ENCODE measurements at places on chromosomes 7 and 10.

- DNase-seq = no peak
These were observed 16.7 kb downstream of the AGFG2 start for GRCh38 chr7:100555701-100556100.

DNA sequence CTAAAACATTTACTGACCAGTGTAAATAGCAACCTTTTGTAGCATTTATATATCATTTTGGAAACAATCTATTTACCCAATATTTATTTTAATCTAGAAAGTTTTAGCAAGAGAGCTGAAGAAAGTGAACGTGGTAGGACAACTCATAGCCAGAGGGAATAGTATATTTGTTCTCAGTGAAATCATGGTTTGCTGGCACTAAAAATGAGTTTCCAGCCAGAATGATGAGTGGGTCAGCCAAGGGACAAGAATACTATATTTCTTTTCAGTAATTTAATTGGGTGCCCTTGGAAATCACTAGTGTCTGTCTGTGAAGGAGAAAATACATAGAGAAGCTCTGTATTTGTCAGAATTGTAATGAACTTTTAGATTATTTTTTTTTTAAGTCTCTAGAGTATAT lies 74.9 kb downstream of the MINPP1 start:
- DNase-seq = no peak

GRCh38 chr7:359226-359765 lies 69.3 kb downstream of the FOXL3 start:
- DNase-seq = no peak

- no peak for DNase-seq
These were observed 80.8 kb upstream of the KLF14 start for GRCh38 chr7:130814778-130815335.

GRCh38 chr10:9294865-9295264 lies 1240.4 kb downstream of the GATA3 start:
- DNase-seq = no peak

- DNase-seq = no peak
These were observed 286.0 kb upstream of the TMEM229A start for GRCh38 chr7:124318721-124319450.

DNA sequence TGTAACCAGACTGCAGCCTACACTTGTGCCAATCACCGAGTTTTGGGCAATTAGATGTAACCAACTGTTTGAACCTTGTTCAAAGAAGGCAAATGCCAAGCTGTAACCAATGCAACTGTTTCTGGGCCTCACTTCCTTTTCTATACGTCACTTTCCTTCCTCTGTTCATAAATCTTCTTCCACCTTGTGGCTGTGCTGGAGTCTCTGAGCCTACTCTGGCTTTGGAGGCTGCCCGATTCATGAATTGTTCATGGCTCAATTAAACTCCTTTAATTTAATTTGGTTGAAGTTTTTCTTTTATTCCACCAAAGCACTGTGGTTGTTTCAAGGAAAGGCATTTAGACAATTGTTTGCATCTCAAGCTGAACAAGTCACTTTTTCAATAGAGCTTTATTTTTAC lies 43.5 kb upstream of the UCN3 start:
- no peak for DNase-seq

GRCh38 chr7:130904031-130904757 lies 170.2 kb upstream of the KLF14 start:
- no peak for DNase-seq

DNA sequence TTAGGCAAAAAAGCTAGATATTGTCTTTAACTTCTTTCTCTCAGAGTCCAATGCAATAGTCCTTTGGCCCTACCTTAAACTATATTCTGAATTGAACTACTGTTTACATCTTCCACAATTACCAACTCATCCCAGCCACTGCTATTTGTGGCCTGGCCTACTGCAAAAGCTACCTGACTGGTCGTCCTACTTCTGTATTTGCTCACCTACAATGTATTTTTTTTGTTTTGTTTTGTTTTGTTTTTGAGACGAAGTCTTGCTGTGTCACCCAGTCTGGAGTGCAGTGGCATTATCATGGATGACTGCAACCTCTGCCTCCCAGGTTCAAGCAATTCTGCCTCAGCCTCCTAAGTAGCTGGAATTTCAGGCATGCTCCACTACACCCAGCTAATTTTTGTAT lies 51.2 kb downstream of the ARL4A start:
- no peak for DNase-seq

GRCh38 chr7:51276967-51277366 lies 39.6 kb downstream of the COBL start:
- DNase-seq = peak; percentile 55

DNA sequence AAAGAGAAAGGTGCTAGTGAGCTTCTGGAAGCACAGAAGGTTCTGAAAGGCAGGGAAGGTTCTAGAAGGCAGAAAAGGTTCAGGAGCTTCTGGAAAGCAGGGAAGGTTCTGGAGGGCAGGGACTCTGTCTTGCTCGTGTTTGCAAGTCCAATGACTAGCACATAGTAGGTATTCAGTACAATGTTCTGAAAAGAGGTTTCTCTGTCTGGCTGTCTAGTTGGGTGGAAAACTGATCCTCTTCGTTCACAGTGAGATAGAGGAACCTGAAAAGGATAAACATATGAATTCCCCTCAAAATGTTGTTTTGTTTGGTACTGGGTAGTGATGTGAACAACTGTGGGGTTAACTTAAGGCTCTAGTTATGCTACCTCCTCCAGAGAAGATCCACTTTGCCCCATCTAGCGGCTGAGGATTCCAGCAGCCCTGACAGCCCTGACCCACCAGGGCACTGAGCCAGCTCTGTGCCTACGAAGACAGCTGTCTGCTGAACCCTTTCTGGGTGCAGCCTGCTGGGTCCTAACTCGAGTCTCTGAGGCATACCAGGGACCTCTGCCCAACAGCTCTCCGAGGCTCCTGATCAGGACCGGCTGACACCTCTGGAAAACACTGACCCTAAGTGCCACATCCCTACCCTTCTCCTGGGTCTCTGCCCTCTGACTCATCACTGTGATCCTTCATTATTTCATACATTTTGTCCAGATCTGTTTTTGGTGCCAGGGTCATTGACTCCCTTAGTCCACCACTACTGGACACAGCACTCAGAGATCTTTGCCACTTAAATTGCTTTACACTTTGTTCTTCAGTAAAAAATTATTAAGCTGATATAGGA lies 15.4 kb downstream of the PTPRN2 start:
- DNase-seq = no peak

- no peak for DNase-seq
These were observed 35.2 kb downstream of the CCAR1 start for GRCh38 chr10:68756246-68756645.

DNA sequence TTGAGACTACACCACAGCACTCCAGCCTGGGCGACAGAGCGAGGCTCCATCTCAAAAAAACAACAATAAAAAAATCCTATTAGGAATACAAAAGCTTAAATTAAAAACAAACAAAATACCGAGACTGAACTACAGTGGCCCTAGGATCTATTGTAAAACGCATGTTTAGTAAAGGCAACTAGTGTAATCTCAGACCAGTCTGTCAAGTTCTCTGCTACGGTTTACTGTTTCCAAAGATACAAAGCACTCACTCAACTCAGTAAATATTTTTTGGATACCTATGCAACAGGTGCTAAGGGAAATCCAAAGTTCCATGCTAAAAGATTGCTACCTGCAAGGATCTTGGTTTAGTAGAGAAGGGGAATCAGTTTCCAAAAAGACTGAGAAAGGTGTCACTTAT lies 3.4 kb upstream of the MIOS start:
- DNase-seq = no peak

DNA sequence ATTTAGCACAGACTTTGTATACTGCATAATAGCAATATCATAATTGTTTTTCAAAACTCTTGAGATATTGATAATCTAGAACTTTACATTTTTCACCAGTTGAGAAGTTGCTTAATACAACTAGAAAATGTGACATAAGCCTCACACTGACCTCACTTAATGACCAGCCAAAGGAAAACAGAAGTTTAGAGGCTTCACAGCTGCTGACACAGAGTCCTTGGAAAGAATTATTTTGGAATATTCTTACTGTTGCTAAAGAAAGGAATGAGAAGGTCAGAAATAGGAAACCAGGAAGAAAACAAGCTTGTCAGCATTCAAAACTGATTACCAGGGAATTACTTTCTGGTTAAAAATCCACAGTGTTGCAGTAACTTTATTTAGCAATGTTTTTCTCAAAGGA lies 35.5 kb upstream of the WASL start:
- DNase-seq = no peak

GRCh38 chr7:122402235-122402634 lies 97.7 kb upstream of the FEZF1 start:
- DNase-seq = no peak

- DNase-seq = no peak
These were observed 30.7 kb downstream of the ELFN1 start for GRCh38 chr7:1700536-1701333.

- DNase-seq = no peak
These were observed 25.7 kb upstream of the NDST2 start for GRCh38 chr10:73837072-73837471.

DNA sequence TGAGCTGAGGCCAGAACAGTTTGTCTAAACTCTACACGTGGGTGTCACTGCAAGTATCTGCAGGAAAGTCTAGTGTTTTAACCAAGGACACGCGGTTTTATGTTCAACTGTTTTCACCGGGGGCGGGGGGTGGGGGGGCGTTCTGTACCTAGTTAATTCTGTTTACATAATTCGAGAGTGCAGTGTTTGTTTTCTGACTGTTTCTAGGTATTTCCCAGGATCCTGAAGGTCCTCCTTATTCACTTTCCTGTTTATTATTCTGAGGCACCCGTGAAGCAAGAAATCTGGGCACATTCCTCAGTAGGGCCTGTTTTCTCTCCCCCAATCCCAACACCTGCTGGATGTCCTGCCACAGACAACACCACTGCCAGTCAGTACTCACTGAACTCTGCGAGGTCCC lies 7.6 kb downstream of the LOXL4 start:
- DNase-seq = no peak

DNA sequence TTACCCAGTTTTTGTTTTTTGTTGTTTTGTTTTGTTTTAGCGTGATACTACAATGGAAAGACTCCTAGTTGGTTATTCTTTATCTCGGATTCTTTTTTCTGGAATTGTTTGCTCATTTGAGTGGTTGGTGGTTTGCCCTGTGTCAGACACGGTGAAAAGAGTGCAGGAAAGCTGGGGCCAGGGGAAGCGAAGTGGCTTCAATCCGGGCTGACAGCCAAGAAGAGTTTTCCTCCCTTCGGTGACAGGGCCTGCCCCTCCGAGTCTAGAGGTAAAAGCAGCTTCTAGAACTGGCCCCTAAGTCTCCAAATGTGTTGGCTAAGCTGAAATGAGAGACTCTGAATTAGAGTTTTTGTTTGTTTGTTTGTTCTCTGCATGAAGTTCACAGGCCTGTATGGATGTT lies 5.7 kb upstream of the AP5Z1 start:
- DNase-seq = no peak

GRCh38 chr7:28224172-28224571 lies 43.6 kb upstream of the JAZF1 start:
- no peak for DNase-seq

DNA sequence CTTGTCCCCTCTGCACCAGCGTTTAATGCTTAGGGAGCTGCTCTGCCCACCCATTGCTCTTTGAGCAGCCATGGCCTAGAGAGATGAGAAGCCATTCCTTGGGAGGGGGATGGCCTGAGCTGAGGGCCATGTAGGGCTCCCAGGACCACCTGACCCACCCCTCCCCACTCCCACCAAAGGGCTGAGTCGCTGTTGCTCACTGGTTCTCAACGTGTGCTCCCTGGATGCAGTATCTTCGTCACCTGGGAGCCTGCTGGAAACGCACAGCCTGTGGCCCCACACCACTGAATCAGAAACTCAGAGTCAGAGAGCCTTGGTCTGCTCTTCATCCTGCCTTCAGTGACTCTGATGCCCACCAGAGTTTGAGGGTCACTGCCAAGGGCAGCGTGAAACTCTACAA lies 37.0 kb downstream of the VWA2 start:
- DNase-seq = no peak

DNA sequence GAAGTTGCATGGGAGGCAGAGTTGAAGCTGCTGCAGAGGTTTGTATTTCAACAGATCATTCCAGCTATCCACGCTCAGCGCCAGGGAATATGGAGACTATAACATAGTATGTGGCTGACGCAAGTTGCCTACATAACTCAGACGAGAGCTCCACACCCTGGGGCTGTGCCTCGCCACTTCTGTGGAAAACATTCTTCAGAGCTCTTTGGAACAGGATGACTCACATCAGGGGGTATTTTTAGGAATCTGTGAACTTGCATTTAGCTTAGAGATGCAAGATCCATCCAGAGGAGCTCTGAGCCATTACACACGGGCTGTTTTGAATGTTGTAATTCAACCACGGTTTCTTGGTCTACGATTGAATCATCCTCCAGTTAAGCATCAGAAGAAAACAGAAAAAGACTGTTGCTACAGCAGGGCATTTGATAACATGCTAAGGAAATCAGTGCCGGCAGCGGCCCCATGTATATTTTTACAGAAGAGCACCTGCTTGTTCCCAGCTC lies 481.5 kb upstream of the AKR1E2 start:
- no peak for DNase-seq

- no peak for DNase-seq
These were observed 2.9 kb downstream of the PKD2L1 start for GRCh38 chr10:100327007-100327717.

- no peak for DNase-seq
These were observed 244.8 kb upstream of the PPP2R2D start for GRCh38 chr10:131656009-131656408.

DNA sequence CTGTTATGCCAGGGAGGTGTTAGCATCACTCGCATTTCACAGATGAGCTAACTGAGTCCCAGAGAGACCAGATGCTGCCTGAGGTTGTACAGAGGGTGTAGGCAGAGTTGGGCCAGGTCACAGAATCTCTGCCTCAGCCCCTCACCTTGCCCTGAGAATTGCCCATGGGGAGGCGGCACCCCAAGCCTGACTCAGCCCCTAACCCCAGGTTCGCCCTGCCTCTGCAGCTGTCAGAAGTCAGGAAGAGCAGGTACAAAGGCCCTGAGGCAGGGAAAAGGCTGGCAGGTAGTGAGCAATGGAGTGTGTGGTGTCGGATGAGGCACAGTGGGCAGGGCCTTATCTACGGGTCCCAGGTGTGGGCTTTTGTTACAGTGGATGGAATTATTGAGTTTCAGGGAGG lies 79.4 kb downstream of the MYL10 start:
- no peak for DNase-seq

DNA sequence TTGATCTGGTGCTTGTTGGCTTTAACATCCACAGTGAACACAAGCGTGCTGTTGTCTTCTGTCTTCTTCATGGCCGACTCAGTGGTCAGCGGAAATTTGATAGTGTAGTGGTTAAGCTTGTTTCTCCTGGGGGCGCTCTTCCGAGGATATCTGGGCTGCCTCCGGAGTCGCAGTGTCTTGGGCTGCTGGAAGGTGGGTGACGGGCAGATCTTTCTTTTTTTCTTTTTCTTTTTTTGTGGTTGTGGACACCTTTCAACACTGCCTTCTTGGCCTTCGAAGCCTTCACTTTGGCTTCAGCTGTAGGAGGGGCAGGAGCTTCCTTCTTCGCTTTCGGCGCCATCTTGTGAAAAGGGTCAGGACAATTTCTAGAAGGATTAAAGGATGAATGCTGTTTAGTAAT lies 23.8 kb upstream of the RPA3 start:
- no peak for DNase-seq

All from hypothalamus (tissue), 51 donors.